ENCODE measurements at places on chromosomes 1 and 21. TPM values are rescaled to one million over a fixed set of nuclear protein-coding genes. Genes with fewer than 3 reads are reported as not detected.

DNA sequence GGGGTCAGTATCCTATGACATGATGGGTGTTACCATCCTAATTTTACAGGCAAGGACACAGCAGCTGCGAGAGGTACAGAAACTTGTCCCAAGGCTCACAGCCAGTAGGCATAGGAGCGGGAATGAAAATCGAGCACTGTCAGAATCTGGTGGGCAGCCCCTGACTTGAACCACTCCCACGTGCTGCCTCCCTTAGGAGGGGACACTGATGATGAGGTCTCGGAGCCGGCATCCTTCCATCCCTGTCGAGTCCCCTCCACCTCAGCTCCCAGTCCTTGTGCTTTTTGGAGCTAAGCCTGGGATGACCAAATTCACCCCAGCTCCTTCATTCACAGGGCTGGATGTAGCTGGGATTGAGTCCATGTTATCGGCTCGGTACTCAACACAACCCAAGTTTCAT, 49.0 kb downstream of the B3GALT5 start:
- DNase-seq, result no peak

- DNase-seq, result no peak
Observed at GRCh38 chr1:20367116-20367585, 76.5 kb downstream of the VWA5B1 start.

GRCh38 chr1:185929776-185930175, 195.6 kb downstream of the HMCN1 start:
- no peak for DNase-seq

DNA sequence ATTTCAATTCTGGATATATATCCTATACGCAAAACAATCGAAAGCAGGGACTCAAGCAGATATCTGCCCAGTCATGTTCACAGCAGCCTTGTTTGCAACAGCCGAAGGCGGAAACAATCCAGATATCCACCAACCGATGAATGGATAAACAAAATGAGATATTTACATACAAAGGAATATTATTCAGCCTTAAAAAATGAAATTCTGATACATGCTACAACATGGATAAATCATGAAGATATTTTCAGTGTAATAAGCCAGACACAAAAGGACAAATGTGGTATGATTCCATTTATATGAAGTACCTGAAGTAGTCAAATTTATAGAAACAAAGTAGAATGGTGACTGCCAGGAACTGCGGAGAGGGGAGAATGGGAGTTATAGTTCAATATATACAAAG, 15.6 kb downstream of the GATAD2B start:
- no peak for DNase-seq

GRCh38 chr1:163876546-163876945, 554.8 kb downstream of the NUF2 start:
- DNase-seq, result no peak

- DNase-seq, result no peak
Observed at GRCh38 chr1:155004352-155005075, 1.9 kb downstream of the ZBTB7B start.

- no peak for DNase-seq
Observed at GRCh38 chr1:164579381-164579780, 20.4 kb downstream of the PBX1 start.

DNA sequence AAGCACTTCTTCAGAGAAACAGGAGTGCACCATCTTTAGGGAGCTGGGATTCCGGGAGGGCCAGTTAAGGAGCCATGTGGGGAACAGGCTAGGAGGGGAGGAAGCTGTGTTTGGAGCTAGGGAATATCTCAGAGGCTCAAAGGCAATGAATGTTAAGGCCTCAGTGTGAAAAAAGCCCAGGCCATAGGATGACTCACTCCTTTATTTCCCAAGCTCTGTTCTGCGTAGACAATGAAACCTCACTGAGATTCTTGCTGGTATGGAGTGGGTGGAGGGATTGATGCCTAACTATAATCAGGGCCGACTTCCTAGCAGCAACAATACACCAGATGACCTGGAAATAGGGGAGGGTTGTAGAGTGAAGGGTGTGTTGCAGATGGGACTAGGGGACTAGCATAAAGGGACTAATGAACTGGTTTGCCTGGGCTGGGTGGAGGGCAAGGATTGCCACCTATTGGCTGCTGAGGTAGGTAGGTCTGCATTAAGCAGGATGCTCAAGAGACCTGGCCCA, 2.1 kb downstream of the GNAT2 start:
- no peak for DNase-seq

GRCh38 chr1:53362851-53363642, 35.2 kb upstream of the LRP8 start:
- DNase-seq, result no peak

GRCh38 chr1:2121101-2121691, 71.0 kb downstream of the PRKCZ start:
- DNase-seq, result no peak

TRNP1 gene
- 98.3 TPM for total RNA-seq

PRKAA2 gene
- total RNA-seq, result 9.0 TPM

KRTAP13-2 gene
- total RNA-seq, result not detected

DPT gene
- total RNA-seq, result 1.7 TPM

CACYBP gene
- 66.9 TPM for total RNA-seq

DNALI1 gene
- 0.09 TPM for total RNA-seq
